IMR-90 (cell line): ENCODE measurements at places on chromosomes 5 and 9. TPM values are rescaled to one million over a fixed set of nuclear protein-coding genes. Genes with fewer than 3 reads are reported as not detected.
A peak's percentile ranks its signal among the peaks of the same experiment; 100 is the strongest.

GRCh38 chr9:105511446-105511845 is 46.5 kb upstream of the FKTN start:
- DNase-seq: no peak

DNA sequence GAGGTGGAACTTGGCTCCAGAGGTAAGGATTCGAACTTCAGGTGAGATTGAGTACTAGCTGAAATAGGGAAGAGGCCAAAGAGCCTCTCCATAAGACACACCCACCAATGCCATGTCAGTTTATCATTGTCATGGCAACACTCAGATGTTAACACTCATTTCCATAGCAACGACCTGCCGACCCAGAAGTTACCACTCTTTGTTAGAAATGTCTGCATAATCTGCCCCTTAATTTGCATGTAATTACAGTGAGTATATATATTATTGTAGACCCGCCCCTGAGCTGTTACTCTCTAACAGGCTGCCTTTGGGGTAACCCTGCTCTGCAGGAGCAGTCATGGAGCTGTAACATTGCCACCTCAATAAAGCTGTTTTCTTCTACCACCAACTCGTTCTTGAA is 10.2 kb upstream of the NTRK2 start:
- no peak for DNase-seq

- no peak for DNase-seq
These were observed 5.6 kb upstream of the IARS1 start for GRCh38 chr9:92299116-92299515.

DNA sequence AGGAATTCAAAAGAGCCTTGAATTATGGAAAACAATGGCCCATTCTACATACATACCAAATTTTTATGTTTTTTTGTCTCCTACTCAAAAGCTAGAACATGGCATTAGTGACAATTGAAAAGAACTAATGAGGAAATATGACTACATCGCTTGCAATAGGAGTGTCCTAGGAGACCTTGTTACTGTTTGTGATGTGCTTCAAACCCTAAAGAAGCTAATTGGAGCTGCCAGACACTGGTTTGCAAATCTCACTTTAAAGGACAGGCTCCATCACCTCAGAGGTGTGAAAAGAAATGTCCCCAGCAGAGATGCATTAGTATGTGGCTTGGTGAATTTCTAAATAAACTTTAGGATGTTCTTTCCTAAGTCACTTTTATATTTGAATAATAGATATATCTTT is 354.2 kb upstream of the EFNA5 start:
- DNase-seq: no peak

- DNase-seq: peak; percentile 88
These were observed 428.3 kb upstream of the CDH6 start for GRCh38 chr5:30765227-30765626.

DNA sequence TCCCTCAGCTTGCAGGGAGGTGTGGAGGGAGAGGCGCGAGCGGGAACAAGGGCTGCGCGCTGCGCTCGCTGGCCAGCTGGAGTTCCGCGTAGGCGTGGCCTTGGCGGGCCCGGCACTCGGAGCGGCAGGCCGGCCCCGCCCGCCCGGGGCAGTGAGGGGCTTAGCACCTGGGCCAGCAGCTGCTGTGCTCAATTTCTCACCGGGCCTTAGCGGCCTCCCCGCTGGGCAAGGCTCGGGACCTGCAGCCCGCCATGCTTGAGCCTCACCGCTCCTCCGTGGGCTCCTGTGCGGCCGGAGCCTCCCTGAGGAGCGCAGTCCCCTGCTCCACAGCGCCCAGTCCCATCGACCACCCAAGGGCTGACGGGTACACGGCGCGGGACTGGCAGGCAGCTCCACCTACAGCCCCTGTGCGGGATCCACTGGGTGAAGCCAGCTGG is 1516.4 kb downstream of the EFNA5 start:
- no peak for DNase-seq

GRCh38 chr9:79682076-79682736 is 110.4 kb downstream of the TLE4 start:
- peak; percentile 38 for DNase-seq

- peak; percentile 75 for DNase-seq
These were observed 2.5 kb downstream of the FIBCD1 start for GRCh38 chr9:130936285-130937117.

- DNase-seq: no peak
These were observed 73.7 kb downstream of the MAP1B start for GRCh38 chr5:72180925-72181324.

The RNF145 gene
- polyA plus RNA-seq: 44.9 and 57.0 TPM in 2 replicates

The PCDHA13 gene
- not detected in 2 replicates for polyA plus RNA-seq

The MGAT4B gene
- 155 and 164 TPM in 2 replicates for polyA plus RNA-seq

The TRPM6 gene
- 0.02 TPM in 1 of 2 replicates, not detected in the other for polyA plus RNA-seq

The DND1 gene
- polyA plus RNA-seq: 0.63 and 0.67 TPM in 2 replicates

The PCDHAC2 gene
- polyA plus RNA-seq: not detected in 2 replicates

The SLC45A2 gene
- polyA plus RNA-seq: 0.07 TPM in 1 of 2 replicates, not detected in the other

The SLC25A2 gene
- not detected in 2 replicates for polyA plus RNA-seq
